Activated CD4-positive, alpha-beta T cell treated with anti-CD3 and anti-CD28 coated beads, Interleukin-2, amount 50 U/mL, for 4 hours (primary cell): ENCODE measurements at places on chromosomes 16 and 17.

DNA sequence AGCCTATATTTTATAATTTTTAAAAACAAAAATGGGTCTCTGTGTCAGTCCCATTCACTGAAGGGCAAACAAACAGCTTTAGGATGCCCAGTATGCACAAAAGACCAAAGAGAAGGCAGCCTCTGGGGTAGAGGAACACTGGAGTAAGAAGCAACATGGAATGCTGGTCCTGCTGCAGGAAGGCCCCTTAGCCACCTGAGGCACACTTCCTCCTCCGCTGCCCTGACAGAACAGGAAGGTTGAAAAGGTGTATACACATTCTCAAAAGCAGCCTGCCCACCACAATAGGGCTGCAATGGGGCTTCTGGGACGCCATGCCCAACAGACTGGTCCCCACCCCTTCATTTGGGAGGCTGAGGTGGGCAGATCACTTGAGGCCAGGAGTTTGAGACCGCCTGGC is 19.5 kb downstream of the TOM1L2 start:
- DNase-seq: no peak

DNA sequence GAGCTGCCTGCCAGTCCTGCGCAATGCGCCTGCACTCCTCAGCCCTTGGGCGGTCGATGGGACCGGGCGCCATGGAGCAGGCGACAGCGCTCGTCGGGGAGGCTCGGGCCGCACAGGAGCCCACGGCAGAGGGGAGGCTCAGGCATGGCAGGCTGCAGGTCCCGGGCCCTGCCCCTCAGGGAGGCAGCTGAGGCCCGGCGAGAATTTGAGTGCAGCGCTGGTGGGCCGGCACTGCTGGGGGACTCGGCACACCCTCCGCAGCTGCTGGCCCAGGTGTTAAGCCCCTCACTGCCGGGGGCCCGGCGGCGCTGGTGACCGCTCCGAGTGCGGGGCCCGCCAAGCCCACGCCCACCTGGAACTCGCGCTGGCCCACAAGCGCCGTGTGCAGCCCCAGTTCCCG is 13.6 kb upstream of the FADS6 start:
- DNase-seq: no peak

GRCh38 chr17:63116967-63117830 is 151.2 kb downstream of the TANC2 start:
- no peak for DNase-seq

- DNase-seq: no peak
Observed at GRCh38 chr17:37092701-37093100, 143.9 kb downstream of the AATF start.

GRCh38 chr17:47969930-47970724 is 786 bp upstream of the CDK5RAP3 start:
- no peak for DNase-seq

DNA sequence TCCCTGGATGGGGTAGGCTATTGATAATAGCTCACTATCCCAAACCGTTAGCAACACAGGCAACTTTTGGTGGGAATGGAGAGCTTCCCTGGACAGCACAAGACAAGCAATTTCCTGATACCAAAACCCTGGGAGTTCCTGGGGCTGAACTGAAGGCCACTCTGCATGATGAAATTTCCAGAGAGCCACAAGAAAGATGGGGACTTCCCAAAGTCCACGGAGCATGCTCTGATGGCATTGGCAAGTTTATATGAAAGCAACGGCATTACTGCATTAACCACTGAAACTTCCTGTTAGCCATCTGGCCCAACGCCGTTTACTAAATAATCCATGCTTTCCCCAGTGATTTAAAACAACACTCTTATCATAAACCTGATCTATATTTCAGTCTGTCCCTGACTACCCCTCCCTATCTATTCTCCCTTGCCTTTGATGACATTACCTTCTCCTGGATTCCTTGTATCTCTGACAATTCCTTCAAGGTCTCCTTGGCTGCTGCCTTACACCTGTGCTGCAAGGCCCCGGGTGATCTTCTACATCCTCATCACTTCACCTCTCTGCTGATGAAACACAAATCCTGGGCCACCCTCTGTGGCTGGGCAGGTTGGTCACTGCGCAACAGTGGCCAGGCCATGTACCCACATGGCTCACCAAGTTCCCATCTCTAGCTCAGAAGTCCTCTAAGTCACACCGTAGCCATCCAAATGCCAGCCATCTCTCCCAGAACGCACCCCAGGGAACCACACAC is 108.5 kb upstream of the RCVRN start:
- DNase-seq: no peak

GRCh38 chr17:77445760-77446532 is 305.2 kb downstream of the SEC14L1 start:
- DNase-seq: no peak

DNA sequence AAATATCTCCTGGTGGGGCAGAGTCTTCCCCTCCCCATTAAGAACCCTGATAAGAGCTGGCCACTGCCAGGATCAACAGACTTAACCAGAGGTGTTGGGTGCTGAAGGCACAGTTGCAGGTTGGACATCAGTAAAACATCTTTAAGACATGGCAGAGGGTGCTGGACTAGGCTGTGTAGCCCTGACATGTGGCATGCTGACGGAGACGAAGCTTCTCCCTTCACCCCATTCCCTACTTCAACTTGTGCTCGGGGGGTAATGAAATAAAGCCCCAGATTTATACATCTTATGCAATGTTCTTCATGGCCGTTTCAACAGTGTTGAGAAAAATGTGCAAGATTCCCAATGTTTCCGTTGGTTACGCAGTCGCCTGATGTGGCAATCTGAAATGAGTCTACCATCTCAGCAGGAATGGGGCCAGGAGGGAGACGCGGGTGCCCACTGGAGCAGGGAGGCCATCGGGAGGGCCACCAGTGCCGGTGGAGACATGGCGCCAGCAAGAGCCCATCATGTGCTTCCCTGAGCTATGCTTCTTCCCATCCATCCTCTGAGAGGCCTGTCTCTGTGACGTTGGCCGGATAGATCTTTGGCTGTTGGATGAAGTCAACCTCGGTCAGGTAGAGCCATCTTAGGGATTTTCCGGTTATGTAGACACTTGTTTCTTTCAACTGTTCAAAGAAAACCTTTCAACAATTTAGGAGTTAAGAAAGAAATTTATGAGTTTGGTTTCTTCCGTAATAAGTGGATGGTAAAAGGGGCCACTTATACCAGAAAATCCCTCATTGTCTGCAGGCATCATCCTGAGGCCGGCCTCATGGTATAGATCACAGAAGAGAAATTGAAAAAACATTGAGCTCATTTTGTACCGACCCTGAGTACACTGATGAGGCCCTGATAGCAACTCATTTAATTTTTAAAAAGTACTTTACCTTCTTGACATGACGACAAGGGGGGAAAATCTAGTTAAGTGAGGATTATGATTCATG is 6.4 kb downstream of the IRF8 start:
- no peak for DNase-seq

DNA sequence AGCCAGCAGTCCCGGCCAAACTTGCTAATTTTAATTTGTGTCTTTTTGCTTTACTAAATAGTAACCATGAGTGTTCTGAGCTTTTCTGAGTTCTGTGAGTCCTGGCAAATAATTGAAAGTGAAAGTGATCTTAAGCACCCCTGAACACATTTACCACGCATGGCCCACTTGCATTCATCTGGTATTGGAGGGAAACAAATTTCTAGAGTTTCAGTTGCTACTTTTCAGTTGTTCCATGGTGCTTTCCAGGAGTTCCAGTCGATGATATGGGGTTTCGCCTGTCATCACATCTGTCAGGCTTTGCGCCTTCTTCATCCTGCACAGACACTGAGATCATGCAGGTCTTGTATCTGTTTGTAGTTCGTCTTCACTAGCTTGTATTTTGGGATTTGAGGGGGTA is 44.1 kb downstream of the CRLF3 start:
- no peak for DNase-seq

DNA sequence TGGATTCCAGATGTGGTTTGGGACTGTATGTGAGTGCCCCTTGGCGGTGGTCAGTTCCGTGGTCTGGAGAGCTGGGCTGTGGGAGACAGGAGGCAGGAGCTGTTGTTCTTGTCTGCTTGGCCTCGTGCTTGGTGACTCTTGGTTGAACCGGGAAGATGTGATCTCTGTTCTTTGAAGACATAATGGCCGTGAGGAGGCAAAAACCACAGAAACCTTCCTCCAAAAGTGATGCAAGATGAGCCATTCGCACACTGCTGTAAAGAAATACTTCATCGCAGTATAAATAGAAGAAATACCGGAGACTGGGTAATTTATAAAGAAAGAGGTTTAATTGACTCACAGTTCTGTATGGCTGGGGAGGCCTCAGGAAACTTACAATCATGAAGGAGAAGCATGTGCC is 128.8 kb downstream of the RAP1GAP2 start:
- no peak for DNase-seq

DNA sequence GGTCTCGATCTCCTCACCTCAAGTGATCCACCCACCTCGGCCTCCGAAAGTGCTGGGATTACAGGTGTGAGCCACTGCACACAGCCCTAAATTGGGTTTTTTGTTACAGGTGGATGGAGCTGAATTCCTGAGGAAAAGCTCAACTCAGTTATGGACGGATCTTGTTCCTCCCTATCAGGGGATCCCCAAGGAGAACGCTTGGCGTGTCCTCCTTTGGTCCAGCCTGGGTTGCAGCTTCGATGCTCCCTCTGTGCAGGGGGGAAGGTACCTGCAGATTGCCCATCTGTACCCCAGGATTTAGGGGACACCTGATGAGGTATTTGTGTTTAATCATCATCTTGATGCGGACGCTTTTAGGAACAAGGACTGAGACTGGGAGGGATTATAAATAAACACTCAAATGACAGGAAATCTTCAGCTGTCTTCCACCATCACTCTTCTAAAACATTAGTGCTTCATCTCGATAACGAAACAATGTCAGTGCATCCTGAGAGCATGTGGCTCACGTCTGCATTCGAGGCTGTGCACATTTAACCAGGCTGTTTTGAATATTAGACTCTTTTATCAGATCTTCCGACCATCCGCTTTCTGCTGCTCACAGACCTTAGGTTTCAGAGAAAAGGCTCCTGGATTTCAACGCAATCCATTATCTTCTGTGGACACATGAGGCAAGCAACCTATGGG is 18.2 kb upstream of the MEIOB start:
- DNase-seq: no peak

DNA sequence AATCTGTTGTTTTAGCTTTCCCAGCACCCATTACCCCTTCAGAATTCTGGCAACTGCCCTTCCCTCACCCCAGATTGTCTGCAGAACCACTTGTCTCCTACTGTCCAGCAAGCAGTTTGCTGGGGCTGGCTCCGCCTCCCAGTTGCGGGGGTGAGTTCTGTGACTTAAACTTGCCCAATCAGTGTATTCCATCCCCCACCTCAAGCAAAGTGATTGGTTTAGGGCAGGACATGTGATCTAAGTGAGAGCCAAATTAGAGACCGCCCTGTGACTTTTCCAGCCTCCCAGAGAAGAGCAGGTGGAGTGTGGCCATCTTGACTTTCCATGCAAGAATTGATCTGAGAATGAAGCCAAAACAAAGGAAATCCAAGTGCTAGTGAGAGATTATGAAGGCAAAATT is 22.7 kb upstream of the SRCIN1 start:
- no peak for DNase-seq

DNA sequence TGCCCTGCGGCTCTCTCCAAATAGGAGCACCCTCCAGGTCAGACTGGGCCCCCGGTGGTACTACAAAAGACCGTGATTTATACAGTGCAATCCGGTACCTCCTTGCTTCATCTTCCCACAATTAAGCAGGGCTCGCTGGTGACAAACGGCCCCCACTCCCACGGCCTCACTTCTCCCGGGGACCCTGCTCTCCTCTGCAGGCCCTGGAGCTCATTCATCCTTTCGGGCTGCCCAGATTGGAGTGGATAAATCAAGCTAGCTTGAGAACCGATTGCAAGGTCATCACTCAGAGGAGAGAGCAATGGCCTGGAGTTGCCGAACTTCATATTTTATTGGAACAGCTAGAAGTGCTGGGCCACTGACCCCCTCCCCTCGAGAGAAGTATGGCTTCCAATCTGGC is 193.5 kb upstream of the IRX6 start:
- DNase-seq: no peak

DNA sequence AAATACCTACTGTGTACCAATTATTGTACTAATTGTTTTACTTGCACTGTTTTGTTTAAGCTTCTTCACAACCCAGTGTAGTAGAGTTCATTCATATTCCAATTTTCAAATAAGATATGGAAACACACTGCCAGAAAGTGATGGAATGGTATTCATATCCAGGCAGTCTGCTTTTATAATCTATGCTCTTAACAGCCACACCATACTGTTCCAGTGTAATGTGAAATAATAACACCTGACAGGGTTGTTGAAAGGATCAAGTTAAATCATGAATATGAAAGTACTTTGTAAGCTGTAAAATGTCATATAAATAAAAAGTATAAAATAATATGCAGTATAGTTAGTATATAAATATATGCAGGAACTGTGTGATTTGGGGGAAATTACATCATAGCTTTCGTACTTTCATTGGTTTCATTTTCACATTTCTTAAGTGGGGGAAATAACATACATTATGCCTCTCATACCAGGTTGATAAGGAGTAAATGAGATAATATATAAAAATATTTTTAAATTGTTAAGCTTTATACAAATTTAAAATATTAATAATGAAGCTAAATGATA is 230.8 kb downstream of the TANC2 start:
- no peak for DNase-seq

DNA sequence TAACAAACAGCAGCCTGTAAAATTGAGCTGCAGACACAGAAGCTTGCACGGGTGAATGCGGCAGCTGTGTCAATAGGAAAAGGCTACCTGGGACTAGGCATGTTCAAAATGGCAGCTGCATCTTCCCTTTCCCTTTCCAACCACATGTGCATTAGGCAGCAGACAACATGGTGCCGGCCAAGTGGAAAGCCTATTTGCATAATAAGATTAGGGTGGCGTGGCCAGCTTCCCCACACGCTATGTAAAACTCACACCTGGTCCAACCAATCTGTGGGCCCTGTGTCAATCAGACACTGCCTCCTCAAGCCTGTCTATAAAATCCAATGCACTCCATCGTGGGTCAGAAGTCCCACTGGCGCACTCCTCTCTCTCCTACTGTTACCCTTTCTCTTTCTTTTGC is 61.0 kb upstream of the RBBP6 start:
- no peak for DNase-seq

DNA sequence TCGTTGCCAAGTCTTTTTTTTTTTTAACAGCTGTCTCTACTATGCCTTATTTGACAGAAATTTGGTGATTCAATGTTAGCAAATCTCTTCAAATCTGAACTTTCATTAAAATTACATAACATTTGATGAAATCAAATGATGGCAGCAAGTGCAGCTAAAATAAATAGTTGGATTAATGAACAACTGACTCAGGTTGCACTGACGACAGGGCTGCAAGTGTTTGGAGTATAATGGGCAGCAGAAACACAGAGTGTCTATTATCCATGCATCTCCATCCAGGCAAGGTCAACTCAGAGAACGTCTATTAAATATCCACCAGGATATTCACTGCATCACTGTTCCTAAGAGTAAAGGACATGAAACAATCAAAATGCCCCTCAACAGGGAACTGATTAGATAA is 109.8 kb downstream of the SLC39A11 start:
- no peak for DNase-seq

- DNase-seq: no peak
Observed at GRCh38 chr17:14749269-14749668, 448.4 kb downstream of the HS3ST3B1 start.
